Stimulated activated CD8-positive, alpha-beta memory T cell treated with anti-CD3 and anti-CD28 coated beads, Interleukin-4, amount 100 ng/mL, for 4 hours (primary cell): ENCODE measurements at places on chromosomes 12 and 14.

DNA sequence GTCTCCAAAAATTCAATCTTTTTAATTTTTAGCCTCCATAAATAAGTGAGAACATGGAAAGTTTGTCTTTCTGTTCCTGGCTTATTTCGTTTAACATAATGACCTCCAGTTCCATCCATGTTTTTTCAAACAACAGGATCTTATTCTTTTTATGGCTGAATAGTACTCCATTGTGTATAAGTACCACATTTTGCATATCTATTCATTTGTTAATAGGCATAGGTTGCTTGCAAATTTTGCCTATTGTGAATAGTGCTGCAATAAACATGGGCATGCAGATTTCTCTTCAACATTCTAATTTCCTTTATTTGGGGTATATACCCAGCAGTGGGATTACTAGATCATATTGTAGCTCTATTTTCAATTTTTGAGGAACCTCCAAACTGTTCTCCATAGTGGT lies 16.1 kb upstream of the PAH start:
- DNase-seq, result no peak

- DNase-seq, result no peak
Observed at GRCh38 chr14:100472094-100472455, 115.1 kb downstream of the BEGAIN start.

- no peak for DNase-seq
Observed at GRCh38 chr14:63193236-63193635, 11.0 kb upstream of the RHOJ start.

DNA sequence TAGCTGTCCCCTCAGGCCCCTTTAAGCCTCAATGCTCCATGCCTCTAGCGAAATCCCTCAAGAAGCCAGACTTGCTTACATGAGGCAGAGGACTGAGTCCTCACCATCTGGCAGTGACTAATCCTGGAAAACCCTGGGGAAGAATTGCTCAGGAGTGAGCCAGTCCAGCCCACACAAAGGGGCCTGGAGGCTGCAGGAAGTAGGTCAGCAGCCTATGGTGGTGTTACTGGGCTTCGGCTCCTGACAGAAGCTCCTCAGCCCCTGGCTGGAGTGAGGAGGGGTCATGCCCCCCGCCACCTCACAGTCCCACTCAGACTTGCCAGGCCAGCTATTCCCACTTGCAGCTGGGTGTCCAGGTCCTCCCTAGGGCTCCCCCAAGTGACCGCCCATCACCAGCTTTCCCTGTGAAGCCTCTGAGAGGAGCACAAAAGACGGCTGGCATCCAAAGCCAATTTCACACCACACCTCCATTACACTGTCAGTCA lies 250.5 kb downstream of the DPF3 start:
- no peak for DNase-seq

DNA sequence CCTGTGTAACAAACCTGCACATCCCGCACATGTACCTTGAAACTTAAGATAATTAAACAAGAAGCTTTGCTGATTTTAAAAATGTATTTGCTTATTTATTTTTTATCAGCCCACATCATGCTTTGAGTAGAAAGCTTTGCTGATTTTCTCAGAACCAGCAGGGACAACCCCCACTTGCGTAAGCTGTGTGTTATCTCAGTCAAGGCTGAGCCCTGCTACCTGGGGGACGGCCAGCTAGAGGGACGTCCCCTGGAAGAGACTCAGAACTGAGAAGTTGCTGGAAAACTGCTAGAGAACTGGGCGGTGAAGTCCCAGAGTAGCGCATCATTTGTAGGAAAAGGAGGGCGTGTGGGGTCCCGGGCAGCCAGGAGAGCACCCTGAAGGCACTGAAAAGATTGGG lies 4.1 kb upstream of the PLEK2 start:
- DNase-seq, result no peak

GRCh38 chr12:4789776-4790175 lies 69.6 kb downstream of the GALNT8 start:
- DNase-seq, result no peak

- no peak for DNase-seq
Observed at GRCh38 chr12:110743571-110744093, 941 bp upstream of the PPP1CC start.

DNA sequence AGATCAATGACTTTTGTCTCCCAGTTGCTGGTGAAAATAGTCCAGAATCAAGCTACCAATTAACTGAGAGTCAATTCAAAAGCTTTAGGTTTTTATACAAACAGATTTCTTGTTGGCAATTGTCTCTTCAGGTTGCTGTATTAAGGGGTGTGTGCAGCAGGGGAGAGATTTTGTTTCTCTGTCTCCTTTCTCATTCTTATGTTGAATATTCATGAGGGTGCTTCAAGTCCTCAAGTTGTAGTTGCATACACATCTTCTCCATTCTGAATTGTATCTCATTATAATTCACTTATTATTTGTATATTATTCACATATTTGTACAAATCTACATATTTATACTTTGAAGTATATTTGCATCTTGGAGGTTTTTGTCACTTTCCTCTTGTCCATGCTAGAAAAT lies 126.7 kb upstream of the PTPRQ start:
- no peak for DNase-seq

DNA sequence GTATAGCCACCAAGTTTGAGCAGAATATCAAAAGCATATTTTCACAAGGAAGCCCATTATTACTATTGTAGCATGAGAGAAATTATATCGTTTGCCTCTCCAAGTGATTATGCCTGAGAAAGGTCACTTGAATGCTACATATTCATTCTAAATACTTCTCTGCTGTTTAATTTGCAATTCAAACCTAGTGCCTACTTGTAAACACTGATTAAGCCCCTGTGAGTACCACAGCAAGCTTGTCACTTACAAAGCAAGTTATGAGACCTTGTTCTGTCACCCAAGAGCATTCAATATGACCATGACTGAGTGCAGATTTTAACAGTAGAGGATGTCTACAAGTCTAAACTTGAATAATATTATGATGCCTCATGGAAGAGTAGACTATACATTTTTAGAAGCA lies 124.7 kb upstream of the SSTR1 start:
- DNase-seq, result no peak

DNA sequence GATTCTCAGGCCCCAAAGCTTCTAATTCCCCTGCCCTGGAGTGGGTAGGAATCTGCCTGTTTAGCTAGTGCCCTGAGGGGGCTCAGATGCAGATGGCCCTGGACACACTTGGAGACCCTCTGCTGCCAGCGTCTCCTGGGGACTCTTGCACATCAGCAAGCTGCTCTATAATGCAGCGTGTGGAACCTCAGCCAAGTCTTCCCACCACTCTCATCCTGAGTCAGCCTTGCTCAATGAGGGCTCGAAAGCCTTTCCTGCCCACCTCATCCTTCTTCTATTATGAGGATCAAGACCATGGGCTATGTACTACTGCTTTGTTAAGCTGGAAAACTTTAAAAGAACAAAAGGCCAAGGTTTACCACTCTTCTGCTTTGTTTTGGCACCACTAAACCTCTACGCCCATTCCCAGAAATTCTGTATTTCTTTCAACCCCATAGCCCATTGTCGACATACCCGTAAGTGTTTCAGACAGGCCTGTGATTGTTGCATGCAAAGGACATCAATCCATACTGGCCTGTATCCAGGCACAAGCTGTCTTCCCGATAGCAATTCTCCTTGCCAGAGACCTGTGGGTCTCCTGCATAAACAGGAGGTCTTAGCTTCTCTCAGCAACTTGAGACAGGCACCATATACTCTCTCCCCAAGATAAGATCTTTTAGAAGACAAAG lies 246.9 kb downstream of the DPF3 start:
- DNase-seq, result no peak

DNA sequence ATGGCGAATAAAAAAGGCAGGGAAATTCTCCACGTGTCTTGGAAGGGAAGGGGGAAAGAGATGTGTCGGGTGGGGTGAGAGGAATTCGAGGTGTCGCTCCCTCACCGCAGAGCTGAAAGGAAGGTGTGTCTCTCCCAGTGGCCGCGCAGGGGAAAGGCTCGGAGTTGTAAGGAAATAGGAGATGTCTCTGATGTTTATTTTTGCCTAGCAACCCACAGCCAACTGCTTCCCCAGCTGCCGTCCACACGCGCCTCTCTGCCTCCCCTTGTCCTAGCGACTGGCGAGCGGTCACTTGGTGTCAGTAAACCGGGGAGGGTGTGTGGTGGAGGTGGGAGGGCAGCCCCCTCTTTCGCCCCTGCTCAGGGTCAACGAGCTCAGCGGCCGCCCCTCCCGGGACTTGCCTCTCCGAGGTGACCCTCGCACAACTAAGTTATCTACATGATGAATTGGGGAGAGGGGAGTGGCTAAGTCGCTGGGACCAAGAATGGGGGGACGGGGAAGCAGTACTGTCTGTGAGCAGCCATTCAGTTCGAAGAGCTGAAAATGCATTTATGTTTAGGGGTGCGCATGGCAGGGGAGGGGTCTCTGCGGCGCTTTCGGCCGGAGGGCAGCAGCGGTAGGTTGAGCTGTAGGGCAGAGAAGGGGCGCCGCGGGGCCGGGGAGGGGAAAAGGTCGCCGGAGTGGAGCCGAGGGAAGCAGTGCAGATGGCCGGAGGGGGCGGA lies 585 bp upstream of the DYRK2 start:
- DNase-seq, result peak; percentile 5

- DNase-seq, result no peak
Observed at GRCh38 chr12:45355730-45356129, 139.8 kb downstream of the ANO6 start.

GRCh38 chr14:56196274-56196673 lies 78.1 kb downstream of the PELI2 start:
- no peak for DNase-seq

GRCh38 chr12:126493366-126494108 lies 1428.3 kb downstream of the AACS start:
- DNase-seq, result no peak
